ENCODE measurements at places on chromosomes 1 and 21. TPM values are rescaled to one million over a fixed set of nuclear protein-coding genes. Genes with fewer than 3 reads are reported as not detected.
A peak's percentile ranks its signal among the peaks of the same experiment; 100 is the strongest.

The SELP gene
- 0.30 TPM for total RNA-seq

The GCSAML gene
- total RNA-seq, result 0.08 TPM

- DNase-seq, result no peak
Observed at GRCh38 chr1:28456078-28456477, 49.8 kb upstream of the RCC1 start.

GRCh38 chr1:20100632-20101355 lies 18.5 kb downstream of the PLA2G2D start:
- DNase-seq, result peak; percentile 51

GRCh38 chr1:23854568-23854967 lies 13.5 kb downstream of the FUCA1 start:
- DNase-seq, result no peak

DNA sequence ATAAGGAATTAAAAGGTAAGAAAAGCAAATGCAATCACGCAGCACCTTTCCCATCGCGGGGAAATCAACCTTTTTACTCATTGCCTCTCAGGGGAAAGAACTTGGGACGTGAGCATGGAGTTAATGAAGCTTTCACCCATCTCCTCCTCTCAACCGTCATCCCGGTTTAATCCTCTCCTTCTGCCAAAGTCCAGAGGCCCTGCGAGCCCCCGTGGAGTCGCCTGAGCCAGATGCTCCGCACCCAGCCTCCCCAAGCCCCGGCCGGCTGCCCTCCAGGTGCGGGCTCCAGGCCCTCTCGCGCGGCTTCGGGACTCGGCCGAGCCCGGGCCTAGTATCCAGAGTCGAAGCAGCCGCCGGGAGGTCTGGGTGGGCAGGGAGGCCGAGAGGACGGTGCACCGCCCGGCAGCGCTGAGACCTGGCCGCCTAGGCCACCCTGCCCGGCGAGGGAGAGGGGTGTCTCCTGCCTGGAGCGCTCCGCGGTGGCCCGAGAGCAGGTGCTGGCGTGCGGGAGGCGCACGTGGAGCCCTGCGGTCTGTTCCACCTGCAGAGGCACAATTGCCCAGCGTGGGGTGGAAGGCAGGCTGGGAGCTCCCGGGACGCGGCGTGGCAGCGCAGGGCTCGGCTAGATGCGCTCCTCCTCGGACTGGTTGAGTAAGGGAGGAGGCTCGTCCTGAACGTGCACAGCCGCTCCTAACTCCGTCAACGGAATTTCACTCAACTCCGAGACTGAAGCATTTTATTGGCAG lies 218.5 kb downstream of the SDCCAG8 start:
- DNase-seq, result no peak

GRCh38 chr1:168688644-168689326 lies 40.2 kb downstream of the DPT start:
- DNase-seq, result no peak

DNA sequence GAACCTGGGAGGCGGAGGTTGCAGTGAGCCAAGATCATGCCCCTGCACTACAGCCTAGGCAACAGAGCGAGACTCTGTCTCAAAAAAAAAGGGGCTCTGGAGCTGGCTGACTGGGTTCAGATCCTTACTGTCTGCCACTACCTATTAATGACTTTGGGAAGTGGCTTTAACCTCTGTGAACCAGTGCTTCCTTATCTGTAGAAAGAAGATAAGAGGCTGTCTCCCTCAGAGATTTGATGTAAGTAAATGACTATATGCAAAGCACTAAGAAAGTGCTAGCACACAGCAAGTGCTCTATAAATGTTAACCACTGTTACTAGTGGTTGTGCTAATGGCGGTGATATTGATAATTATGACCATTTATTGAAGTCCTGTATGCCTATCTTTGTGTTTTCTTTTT lies 94.6 kb downstream of the VPS13D start:
- DNase-seq, result no peak

GRCh38 chr1:29657816-29658215 lies 421.5 kb downstream of the PTPRU start:
- DNase-seq, result no peak

The ASCL5 gene
- total RNA-seq, result not detected

DNA sequence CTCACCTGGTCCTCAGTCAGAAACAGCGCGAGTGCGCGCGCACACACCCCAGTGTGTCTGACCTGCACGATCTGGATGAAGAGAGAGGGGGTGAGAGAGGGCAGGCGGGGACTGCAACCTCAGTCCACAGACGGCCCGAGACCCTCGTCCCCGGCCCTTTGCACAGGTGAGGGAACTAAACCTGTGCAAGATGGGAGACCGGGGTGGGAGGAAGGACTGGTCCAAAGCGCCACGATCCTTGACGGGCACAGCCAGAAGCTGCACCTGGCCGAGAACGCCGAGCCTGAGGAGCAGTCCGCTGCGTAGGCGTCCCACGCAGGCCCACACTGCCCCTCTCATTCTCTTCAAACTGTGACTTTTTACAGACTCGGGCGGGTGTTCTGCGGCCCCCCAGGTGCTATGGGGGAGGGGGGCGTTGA lies 519 bp upstream of the IQCC start:
- no peak for DNase-seq

- peak; percentile 93 for DNase-seq
Observed at GRCh38 chr1:36156329-36157114, 562 bp downstream of the MAP7D1 start.

The GJA4 gene
- total RNA-seq, result 10.6 TPM

- peak; percentile 93 for DNase-seq
Observed at GRCh38 chr1:54153535-54154439, 987 bp upstream of the CDCP2 start.

The LMOD1 gene
- 29.0 TPM for total RNA-seq

GRCh38 chr1:225461533-225462428 lies 33.9 kb upstream of the LBR start:
- no peak for DNase-seq

- no peak for DNase-seq
Observed at GRCh38 chr1:203361945-203362719, 11.2 kb upstream of the FMOD start.

The ZNF683 gene
- total RNA-seq, result not detected

The BCL10 gene
- total RNA-seq, result 17.8 TPM

DNA sequence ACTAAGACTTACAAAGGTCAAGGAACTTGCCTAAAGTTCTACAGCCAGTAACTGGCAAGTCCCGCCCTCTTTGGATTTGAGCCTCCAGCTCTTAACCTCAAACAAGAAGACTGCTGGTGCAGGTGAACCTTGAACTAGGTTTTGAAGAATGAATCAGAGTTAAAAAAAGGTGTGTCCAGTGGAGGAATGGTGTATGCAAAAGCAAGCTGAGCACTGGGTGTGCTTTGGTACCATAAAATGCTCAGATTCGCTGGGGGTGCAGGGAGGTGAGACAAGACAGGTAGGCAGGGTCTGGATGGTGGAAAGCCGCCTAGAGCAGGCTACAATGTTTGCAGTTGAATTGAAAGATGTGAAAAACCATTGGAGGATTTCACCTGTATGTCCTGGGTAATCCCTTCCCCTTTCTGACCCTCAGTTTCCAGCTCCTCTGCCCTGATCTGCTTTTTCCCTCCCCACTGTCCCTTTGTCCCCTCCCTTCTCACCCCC lies 39.8 kb downstream of the FOXD2 start:
- no peak for DNase-seq

DNA sequence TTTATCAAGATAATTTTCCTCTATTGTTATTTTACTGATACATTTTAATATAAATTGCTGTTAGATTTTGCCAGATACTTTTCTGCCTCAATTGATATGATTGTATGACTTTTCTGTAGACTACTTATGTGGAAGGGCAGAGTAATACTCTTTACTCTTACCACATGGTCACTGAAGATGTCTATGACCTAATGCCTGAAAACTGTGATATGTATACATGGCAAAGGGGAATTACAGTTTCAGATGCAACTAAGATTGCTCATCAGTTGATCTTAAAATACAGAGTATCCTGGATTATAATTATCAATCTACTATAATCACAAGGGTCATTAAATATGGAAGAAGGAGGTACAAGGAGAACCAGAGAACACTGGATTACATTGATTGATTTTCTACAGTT lies 1528.0 kb downstream of the BRINP3 start:
- DNase-seq, result no peak

The ZP4 gene
- total RNA-seq, result not detected

The PYGO2 gene
- total RNA-seq, result 31.9 TPM

The SV2A gene
- 0.71 TPM for total RNA-seq

The IL23R gene
- not detected for total RNA-seq

DNA sequence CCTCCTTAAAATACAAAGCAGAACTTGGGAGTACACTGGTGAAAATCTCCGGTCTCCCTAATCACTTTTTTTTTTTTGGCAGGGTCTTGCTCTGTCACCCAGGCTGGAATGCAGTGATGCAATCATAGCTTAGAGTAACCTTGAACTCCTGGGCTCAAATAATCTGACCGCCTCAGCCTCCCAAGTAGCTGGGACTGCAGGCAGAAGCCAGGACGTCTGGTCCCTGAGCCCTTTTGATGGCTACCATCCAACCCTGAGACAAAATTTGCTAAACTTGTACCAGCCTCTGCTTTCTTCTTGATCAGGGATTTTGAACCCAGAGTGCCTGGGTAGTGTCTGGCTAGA lies 4.1 kb downstream of the L1TD1 start:
- DNase-seq, result no peak

The HES3 gene
- total RNA-seq, result not detected

DNA sequence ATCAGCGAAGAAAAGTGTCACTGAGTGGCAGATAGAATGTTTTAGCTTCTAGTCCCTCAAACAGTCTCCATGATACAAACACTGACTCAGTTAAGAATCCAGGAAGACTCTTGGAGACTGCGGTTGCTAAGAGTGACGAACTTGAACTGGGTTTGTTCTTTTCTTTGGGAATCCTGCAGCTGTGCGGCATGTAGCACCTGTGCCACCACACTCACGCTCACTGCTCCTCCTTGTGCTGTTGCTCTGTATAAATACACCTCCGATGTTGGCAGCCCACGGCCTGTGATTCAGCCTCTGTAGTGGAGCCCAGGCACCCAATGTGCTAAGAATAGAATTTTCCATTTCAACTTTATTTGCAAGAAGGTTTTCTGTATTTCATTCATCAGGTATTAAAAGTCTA lies 5.5 kb upstream of the PPIE start:
- no peak for DNase-seq

DNA sequence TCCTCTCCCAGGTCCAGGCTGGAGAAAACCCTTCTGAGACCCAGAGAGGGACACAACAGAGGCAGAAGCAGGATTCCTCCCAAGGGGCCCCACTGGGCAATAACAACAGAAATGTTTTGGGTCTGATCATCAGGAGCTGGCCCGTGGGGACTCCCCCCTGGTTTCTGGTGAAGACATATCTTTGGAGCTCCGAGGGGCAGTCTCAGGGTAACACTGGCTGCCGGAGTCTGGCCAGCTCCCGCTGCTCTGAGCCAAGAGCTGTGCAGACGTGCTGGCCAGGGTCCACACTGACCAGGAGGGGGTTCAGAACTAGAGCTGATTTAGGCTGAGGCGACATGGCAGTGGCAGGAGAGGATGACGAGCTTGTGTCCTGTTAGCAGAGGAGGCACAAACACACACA lies 13.1 kb downstream of the ECE1 start:
- DNase-seq, result peak; percentile 85

DNA sequence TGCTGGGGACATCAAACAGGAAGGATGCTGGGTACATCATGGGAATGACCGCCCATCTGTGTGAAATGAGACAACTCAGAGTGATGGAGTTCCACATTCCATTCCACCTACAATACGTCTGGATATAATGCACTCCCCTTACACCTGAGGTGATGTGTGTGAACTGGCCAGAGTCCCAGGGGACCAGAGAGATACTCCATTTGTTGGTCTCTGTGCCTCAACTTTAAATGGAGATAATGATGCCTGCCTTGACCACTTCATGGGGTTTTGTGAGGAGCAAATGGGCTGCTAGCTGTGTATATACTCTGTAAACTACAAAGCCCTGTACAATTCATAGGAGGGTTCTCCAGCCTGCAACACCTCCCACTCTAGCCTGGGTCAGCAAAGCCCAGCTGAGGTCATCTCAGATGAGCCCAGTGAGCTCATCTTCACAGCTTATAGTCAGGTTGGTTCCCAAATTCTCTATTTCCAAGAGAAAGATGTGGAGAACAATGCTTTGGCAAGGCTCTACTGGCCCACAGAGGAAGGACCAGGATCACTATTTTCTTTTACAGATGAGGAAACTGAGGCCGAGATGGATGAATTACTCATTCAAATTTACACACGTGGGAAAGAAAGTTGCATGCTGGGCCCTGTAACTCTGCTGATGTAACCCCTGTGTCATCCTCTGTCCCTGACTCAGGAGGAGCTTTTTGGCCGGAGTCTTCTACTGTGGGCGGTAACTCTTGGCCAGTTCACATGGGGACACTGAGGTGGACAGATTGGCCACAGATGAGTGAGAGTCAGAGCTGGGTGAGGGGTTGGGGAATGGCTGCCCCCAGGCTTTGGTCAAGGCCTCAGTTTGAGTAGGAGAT lies 105.6 kb upstream of the GCLM start:
- no peak for DNase-seq

The SIKE1 gene
- 57.4 TPM for total RNA-seq

DNA sequence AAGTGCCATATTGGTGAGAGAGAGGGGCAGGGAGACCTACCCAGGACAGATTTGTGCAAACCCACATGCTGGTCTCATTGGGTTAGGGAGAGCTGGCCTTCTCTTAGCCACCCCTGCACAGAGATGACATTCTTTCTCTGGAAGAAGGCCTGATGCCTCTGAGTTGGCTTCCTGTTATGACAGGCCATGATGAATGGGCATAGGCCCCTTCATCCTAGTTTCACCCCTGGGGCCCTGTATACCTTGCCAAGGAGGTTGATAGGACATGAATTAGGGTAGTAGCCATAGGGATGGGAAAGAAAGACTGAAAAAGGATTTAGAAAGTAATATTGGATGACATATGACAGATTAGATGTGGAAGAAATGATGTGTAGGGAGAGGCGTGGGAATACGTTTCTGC lies 46.6 kb downstream of the TENT5C start:
- DNase-seq, result no peak

The FOXO6 gene
- total RNA-seq, result 1.4 TPM

All from lower leg skin (tissue), 4 donors.